ENCODE measurements at places on chromosomes 12 and 14.
A peak's percentile ranks its signal among the peaks of the same experiment; 100 is the strongest.

DNA sequence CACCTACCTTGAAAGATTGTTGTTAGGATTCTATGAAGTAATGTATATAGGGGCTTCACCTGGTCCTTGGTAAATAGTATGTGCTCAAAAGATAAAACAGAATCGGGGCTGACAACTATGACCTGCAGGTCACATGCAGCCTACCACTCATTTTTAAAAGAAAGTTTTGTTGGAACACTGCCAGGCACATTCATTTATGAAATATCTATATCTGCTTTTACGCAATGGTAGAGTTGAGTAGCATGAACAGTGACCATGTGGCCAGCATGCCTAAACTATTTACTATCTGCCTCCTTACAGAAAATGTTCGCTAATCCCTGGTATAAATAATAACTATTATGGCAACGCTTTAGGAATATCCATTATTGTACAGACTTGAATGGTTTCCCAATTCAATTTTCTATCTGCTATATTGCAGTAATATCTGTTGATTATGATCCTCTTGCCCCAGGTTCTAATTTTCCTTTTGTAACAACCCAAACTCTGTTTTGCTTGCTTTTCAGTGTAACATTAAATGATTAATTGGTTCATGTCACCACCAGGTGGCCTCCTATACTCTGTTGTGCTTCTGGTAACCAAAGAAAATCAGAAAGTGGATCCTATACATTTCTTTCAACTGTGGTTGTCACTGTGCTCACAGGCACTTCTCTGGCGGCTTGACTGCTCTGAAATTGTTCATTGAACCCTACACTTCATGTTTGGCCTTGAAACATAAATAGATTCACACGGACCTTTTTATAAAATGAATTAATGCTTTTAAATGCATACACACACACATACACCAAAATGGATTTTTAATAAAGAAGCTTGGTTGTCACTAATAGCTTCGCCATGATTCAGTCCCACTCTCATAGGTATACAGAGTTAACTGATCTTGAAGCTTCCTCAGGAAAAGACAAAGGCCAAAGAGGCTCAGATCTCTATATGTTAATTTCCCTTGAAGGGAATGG is 227.7 kb upstream of the NPAS3 start:
- DNase-seq = no peak

- DNase-seq = no peak
These were observed 35.2 kb downstream of the CRY1 start for GRCh38 chr12:107058190-107058589.

DNA sequence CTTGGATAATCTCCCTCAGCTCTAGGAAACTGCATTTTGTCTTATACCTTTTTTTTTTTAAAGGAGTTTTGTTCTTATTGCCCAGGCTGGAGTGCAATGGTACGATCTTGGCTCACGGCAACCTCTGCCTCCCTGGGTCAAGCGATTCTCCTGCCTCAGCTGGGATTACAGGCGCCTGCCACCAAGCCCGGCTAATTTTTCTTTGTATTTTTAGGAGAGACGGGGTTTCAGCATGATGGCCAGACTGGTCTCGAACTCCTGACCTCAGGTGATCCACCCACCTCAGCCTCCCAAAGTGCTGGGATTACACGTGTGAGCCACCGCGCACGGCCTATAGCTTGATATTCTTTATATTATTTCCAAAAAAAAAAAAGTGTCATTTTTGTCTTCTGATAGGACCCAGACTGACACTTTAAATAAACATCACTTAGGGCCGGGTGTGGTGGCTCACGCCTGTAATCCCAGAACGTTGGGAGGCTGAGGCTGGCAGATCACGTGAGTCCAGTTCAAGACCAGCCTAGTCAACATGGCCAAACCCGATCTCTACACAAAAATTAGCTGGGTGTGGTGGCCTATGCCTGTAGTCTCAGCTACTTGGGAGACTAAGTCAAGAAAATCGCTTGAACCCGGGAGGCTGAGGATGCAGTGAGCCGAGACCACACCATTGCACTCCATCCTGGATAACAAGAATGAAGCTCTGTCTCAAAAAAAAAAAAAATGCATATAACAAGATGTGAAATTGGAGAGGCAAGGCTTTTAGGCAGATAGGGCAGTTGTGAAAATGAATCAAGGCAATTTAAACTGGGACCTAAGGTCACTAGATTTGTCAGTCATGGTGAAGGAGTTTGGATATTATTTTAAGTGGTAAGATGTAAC is 18.4 kb downstream of the SLC2A3 start:
- DNase-seq = no peak

DNA sequence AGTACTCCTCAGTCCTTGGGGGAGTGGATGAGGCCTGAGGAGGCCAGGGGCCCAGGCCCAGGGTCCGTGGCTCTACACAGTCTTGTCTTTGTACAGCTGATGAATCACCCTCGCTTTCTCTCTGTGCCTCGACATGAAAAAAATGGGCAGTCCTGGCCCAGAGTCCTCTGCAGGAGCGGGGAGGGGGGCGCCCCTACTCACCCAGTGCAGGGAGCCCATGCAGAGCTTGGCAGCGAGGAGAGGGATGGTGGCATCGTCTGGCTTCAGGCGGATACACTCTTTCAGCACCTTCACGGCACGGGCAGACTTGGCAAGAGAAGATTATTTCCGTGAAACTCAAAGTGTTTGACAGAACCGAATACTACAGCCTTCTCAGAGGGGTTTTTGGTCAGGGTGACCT is 159.3 kb downstream of the TTC7B start:
- no peak for DNase-seq

- DNase-seq = no peak
These were observed 76.9 kb upstream of the REP15 start for GRCh38 chr12:27619308-27619707.

DNA sequence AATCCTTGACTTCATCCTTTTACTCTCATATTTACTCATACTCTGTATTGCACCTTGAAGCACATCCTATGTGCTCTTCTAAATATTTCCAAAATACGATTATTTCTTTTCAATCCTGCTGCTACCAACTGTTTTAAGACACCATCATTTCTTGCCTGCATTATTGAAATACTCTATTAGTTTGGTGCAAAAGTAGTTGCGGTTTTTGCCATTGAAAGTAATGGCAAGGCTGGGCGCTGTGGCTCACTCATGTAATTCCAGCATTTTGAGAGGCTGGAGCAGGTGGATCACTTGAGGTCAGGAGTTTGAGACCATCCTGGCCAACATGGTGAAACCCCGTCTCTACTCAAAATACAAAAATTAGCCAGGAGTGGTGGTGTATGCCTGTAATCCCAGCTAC is 412.5 kb downstream of the KCNH5 start:
- no peak for DNase-seq

GRCh38 chr12:78568321-78569020 is 296.1 kb upstream of the SYT1 start:
- DNase-seq = no peak

- DNase-seq = peak; percentile 64
These were observed 227.3 kb downstream of the KTN1 start for GRCh38 chr14:55807053-55807880.

GRCh38 chr14:55052269-55052930 is 953 bp downstream of the MAPK1IP1L start:
- no peak for DNase-seq

DNA sequence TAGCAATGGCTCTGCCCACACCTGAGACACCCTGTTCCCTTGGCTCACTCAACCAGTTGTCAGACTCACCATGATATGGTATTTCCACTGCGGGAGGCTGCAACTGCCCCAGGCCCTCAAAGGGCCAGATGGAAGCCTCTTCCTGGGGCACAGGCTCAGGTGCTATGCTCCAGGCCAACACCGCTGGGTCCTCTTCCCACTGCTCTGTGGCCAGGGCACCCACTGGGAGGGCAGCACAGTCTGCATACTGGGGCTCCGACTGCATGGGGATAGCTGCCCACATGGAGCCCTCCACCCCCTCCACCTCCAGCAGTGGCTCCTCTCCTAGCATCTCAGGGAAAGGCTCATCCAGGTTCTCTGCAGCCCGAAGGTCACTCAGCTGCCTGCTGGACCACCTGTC is 3.7 kb downstream of the ANGEL1 start:
- no peak for DNase-seq

GRCh38 chr12:65875640-65876071 is 51.4 kb downstream of the HMGA2 start:
- no peak for DNase-seq

- no peak for DNase-seq
These were observed 36.4 kb downstream of the TMTC2 start for GRCh38 chr12:82723093-82723492.

GRCh38 chr12:95738024-95738611 is 52.4 kb downstream of the NTN4 start:
- no peak for DNase-seq

- no peak for DNase-seq
These were observed 11.5 kb upstream of the NT5DC3 start for GRCh38 chr12:103852498-103852997.

Data from aorta (tissue), 5 donors.